ENCODE measurements at places on chromosomes 6 and 20. TPM values are rescaled to one million over a fixed set of nuclear protein-coding genes. Genes with fewer than 3 reads are reported as not detected.

GRCh38 chr20:9311132-9311531 is 203.3 kb upstream of the LAMP5 start:
- DNase-seq: no peak

RNF217 gene
- 26.7 TPM for polyA plus RNA-seq

DNA sequence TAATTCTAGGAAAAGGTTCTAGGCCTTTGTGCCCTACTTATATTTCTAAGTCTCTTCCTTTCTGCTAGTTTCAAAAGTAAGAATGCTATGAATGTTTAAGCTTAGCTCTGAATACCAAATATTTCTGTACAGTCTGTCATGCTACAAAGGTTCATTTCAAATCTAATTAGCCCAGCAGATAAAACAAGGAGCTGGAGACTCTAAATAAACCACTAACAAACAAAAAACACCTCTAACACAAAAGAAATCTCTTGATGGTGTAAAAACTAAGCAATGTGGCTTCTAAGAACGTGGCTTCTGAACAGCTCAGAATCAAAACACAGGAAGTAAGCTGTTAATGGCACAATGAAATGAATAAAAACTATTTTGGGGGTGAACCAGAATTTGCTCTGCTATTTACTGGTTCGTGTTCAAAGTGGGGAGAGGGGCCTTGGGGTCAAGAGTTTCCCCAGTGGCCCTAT is 198.3 kb downstream of the BCAS1 start:
- DNase-seq: no peak

GRCh38 chr6:135071541-135071940 is 16.9 kb upstream of the HBS1L start:
- no peak for DNase-seq

CCM2L gene
- polyA plus RNA-seq: 12.6 TPM

DNA sequence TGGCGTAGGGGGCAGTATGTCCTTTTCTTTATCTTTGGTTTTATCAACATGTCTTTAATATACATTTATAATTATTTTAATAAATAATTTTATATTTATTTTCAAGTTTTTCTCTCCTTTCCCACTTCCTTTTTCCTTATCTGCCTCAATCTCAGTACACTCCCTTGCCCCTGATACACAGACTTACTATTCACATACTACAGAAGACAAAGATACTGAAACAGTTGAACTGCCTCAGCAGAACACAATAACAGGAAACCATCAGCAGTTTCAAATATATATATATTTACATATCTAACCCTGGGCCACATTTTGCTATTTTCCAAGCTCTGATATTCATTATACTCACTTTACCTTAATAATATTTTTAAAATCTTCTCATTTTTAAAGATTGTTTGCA is 19.8 kb downstream of the IBTK start:
- DNase-seq: no peak

GRCh38 chr6:93358435-93358834 is 60.9 kb downstream of the EPHA7 start:
- no peak for DNase-seq

- no peak for DNase-seq
Measured at GRCh38 chr6:5208471-5208971, 52.2 kb downstream of the LYRM4 start.

GRCh38 chr20:17749978-17750721 is 50.4 kb downstream of the BANF2 start:
- DNase-seq: peak; percentile 21

SLC17A1 gene
- polyA plus RNA-seq: 0.17 TPM

GRCh38 chr20:3218307-3218988 is 9.2 kb downstream of the ITPA start:
- DNase-seq: no peak

GRCh38 chr20:4170621-4171537 is 155.5 kb upstream of the RNF24 start:
- DNase-seq: no peak

DNA sequence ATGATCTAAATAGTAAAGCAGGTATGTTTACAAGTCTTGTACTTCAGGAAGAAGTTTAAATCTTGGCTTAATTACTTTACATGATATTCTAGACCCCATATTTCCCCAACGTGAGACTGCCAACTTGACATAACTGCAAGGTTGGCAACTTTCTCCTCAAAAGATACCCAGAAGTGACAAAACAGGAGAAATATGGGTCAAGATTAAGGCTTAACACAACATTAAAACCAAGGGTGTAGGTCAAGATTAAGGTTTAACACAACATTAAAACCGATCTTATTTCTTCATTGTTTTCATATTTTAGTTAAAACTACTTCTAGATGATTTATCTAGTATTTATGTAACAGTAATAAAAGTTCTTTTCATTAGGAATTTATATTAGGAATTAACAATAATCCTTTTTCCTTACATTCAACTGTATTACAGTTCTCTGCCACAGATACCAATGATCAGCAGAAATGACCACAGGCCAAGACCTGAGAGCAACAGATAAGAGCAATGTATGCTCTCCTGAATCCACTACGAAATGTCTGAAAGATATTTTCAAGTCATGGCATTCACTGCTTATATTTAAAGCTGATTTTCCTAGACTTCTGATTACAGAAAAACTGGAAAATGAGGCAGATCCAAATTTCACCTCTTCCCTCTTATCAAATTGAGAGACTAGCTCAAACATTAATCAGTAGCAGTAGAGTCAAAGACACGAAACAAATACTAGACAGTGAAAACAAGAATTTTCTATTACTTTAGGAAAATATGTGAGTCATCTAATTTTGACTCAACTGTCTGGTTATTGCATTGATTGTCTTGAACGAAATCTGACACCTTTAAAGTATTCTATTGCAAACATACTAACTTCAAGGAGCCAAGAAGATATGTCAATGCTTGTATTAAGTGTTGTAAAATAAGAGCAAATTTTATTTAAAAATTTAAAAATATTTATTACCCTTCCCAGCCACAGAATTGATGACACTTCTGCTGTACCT is 72.3 kb downstream of the RNGTT start:
- no peak for DNase-seq

ULBP2 gene
- polyA plus RNA-seq: 2.8 TPM

HLA-G gene
- 12.5 TPM for polyA plus RNA-seq

DNA sequence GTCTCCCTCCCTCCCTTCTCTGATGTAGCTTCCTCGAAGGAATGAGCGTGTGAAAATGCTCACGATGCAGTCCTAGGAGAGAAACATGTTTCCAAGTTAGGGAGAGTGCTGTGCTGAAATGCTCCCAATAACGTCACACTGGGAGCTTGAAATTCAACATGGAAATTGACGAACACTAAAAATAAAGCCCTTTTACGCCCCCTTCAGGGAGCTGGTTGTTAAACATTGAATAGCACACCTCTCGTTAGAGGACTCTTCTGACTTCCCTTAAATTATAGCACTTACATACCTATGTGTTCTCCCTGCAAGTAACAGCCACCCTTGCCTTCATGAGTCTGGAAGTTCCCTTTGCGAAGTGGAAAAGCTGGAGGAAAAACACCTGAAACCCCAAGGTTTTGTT is 88.6 kb downstream of the BFSP1 start:
- DNase-seq: no peak

RAET1L gene
- not detected for polyA plus RNA-seq

BMP7 gene
- 13.3 TPM for polyA plus RNA-seq

DNA sequence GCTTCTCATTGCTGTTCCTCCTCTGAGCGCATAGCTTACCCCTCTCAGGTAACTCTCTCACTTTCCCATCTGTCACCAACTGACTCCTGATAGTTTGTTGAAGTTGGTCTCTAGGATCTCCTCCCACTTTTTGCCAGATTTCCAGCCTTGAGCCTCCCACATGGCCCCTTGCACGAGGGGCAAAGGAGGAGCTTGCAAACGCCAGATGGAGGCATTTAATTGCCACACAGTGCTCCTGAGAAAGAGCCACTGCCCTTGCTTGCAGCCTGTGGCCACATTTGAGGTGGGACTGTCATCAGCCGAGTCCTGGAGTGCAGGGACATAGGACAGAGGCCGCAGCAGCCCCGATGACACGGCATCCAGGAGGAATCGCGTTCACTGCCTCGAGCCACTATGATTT is 348.7 kb downstream of the SMOC2 start:
- DNase-seq: no peak

MDFI gene
- polyA plus RNA-seq: 121 TPM

DNA sequence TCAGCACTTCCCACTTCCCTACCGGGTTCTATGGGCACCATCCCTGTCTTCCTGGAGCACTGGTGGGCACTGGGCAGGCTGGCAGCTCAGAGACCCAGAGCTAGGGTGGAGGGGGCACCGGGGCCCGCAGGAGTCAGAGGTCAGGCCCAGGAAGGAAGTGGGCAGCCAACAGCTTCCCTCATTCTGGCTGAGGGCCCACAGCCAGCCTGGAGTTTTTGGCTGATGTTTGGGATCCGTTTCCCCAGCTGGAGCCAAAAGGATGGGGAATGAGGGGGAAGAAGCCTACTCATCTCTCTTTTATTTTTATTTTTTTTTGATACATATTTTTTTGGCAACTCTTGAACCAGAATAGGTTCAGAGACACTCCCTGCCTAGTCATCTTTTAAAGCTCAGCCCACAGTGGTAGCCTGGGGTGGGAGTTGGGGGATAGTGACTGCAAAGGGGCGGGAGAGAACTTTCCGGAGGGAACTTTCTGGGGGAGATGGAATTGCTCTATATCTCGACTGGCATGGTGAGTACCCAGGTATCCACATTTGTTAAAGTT is 54.2 kb upstream of the MLN start:
- DNase-seq: no peak

LMBRD1 gene
- polyA plus RNA-seq: 77.9 TPM

- no peak for DNase-seq
Measured at GRCh38 chr6:45212976-45213375, 115.2 kb upstream of the RUNX2 start.

DNA sequence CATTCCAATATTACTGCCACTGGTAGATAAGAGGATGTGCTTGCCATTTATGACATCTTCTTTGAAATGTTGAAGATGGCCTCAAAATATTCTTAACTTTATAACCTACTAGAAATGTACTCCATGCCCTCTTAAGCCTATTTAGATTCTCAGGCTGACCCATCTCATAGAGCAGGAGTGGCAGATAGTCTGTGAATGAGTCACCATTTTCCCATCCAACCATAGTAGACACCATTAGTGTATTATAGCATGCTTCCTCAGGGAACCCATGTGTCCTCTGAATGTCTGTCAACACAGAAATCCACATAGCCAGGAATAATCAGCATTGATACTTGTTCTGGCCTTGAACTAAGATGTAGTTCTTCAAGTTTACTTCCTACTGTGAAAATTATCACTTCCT is 150.2 kb downstream of the IMPG1 start:
- DNase-seq: no peak

- no peak for DNase-seq
Measured at GRCh38 chr6:64250126-64250525, 614.5 kb downstream of the PHF3 start.

DNA sequence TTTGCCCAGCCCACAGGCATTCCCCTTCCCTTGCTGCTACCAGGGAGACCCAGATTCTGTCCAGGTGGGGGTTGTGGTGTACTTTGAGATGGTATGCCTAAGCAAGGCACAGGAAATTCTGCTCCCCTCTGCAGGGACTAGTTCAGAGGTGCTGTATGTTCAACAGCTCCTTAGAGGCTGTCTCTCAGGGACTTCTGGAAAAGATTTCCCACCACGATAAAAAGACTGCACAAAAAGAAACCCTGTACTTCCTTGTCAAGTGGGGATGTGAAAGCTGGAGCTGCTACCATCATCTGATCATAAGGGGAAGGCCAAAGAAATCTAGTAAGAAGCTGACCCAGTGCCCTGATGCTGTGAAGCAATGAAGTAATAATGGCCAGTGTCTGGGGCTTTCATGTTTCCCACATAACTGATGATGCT is 51.5 kb upstream of the SMIM29 start:
- no peak for DNase-seq

DNA sequence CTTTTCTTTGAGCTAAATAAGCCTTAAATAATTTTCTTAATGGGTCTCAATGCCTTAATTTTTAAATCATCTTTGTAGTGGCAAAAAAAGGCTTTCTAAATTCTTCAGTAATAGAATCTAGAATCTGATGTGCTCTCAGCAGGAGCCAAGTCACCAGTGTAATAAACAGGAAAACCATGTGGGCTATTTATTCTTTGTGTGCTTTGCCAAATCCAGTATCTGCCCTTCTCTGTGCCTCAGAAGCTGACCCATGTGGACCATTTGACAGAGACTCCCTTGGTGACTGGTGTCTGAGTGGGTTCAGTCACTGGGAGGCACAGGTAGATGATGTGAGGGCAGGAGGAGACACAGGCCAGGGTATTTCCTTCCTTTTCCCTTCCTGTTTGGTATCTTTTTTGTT is 152.9 kb downstream of the PAK5 start:
- DNase-seq: no peak

GRCh38 chr6:131652472-131652871 is 15.4 kb downstream of the ENPP3 start:
- no peak for DNase-seq

SLC25A27 gene
- 145 TPM for polyA plus RNA-seq

DNA sequence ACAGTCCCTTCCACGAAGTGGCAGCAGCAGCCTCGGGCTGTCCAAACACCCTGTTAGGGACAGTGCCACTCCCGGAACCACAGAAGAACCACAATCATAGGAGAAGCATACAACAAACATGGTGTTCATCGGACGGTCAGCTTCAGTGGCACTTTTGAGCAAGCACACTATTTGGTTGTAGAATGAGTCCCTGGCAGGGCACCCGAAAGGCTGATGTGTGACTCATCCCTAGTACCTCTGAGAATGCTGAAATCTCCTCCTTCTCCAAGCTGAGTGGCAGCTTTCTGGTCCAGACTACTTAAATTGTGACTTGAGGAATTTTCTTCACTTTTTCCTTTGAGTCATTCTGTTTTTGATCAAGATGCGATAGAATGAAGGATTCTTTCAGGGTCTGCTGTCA is 282.5 kb downstream of the ESR1 start:
- DNase-seq: no peak

GRCh38 chr6:14501240-14501639 is 383.7 kb downstream of the CD83 start:
- DNase-seq: no peak

KIF6 gene
- 3.9 TPM for polyA plus RNA-seq

GCNT2 gene
- 20.5 TPM for polyA plus RNA-seq

- DNase-seq: no peak
Measured at GRCh38 chr6:17724341-17724740, 17.6 kb upstream of the NUP153 start.

DNA sequence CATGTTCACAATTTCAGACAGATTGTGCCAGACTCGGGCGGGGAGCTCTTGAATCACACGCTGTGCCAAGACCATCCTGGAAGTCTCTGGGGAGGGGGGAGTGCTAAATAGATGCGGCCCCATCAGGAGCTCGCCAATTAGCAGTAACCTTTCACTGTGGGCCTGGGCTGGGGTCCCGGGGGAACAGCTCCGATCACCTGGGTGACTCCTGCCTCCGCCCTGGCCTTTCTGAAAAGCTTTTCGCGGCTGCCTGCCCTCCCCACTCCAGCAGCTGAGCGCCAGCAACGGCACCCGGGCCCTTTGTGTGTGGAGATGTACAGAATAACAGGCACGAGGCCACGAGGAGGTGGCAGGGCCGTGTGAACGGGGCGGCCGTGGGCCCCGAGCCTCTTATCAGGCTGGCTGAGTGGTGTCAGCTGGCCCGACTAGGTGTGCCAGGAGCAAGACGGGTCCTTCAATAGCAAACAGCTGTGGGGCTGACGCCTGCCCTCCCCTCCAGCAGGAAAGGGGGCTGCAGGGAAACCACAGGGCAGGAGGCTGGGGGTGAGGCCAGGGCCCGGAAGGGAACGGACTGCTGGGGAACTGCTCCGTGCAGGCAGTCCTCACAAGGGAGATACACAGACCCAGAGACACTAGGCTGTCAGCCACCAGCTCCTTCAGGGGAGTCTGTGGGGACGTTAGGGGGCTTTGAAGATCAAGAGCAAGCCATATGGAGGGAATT is 56.8 kb downstream of the NOL4L start:
- DNase-seq: peak; percentile 41

- DNase-seq: no peak
Measured at GRCh38 chr6:144298194-144298593, 13.1 kb downstream of the UTRN start.

- no peak for DNase-seq
Measured at GRCh38 chr6:9606435-9607134, 808.3 kb downstream of the TFAP2A start.

All from right lung (tissue), 10 donors.